ENCODE measurements at places on chromosomes 11 and 22.

GRCh38 chr22:45762545-45763235 lies 91.1 kb downstream of the ATXN10 start:
- H3K27me3 ChIP-seq, result no peaks in the 10 kb centered on the region
- H3K4me1 ChIP-seq, result peaks cover 9% of the 10 kb centered on the region
- no peak overlapping the region for H3K27ac ChIP-seq
- H3K4me3 ChIP-seq, result no peak overlapping the region

DNA sequence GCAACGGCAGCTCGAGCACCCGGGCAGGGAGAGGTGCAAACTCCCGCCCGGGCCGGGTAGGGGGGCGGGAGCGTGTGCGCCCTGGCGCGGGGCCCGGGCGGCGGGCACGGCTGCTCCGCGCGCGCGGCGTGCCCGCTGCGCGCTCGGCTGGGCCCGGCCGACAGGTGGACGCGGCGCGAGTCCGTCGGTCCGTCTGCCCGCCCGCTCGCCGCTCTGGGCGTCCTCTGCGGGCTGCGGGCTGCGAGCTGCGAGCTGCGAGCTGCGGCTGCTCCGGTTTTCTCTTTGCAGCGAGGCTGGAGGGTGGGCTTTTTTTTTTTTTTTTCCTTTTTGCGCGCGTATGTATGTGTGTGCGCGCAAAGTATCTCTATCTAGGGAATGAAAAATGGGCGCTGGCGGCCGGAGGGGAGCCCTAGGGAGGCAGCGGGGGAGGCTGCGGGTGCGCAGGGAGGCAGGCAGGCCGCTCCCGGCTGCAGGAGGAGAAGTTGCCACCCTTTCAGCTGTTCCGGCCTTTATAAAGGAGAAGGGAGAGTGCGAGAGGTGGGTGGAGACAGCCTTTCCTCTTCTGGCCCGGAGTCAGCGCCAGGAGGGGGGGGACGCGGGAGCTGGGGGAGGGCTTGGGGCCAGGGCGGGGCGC lies at the start of gene PDGFB:
Gene PDGFB, minus strand, starts transcription at position 487 of the 634 bp plus-strand sequence. CDS start 1,019 bp downstream, outside the sequence.
- no peaks in the 10 kb centered on the region for H3K4me1 ChIP-seq
- no peak within 1 kb of the TSS for H3K27ac ChIP-seq

GRCh38 chr22:35611891-35612576 lies 5.1 kb downstream of the MB start:
- DNase-seq, result no peak
- no peaks in the 10 kb centered on the region for H3K27me3 ChIP-seq

DNA sequence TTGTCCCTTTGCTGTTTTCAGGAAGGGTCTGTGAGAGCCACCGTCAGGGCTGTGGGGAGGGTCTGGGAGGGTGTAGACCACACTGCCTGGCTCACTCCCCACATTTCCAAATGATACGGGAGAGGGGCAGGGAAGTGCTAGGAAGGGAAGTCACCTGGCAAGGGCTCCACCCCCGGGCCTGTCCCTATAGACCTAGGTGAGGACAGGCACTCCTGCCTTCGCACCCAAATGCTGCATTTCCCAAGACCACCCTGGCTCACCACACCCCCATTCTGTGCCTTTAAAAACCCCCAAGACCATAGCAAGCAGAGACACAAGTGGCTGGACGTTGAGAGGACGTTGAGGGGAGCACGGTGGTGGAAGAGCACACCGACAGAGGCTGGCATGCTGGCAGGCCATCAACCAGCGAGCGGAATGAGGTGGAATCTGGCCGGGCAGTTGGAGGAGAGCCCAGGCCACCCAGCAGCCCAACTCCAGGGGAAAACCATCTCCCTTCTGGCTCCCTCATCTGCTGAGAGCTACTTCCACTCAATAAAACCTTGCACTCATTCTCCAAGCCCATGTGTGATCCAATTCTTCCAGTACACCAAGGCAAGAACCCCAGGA lies 45.7 kb downstream of the GNB1L start:
- no peaks in the 10 kb centered on the region for H3K27me3 ChIP-seq
- DNase-seq, result no peak
- H3K4me1 ChIP-seq, result no peaks in the 10 kb centered on the region
- no peaks in the 10 kb centered on the region for H3K36me3 ChIP-seq
- no peak overlapping the region for H3K27ac ChIP-seq

DNA sequence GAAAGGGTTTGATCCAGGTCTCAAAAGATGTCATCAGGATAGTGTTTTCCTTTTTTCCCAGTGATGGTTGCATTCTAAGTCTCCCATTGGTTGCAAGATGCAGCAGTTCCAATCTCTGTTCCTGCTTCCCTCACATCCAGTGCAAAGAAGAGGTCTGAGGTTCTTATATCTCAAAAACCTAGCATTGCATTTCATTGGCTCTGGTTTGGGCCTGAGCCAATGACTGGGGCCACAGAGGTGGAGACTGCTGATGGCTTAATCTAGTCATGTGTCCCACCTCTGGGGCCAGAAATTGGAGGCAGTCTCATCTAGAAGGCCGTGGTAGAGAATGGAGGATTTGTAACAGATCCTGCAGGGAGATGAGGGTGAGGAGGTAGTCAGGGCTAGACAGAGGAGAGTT lies 13.2 kb upstream of the MICAL2 start:
- no peaks in the 10 kb centered on the region for H3K27me3 ChIP-seq
- no peaks in the 10 kb centered on the region for H3K36me3 ChIP-seq
- no peak overlapping the region for H3K4me3 ChIP-seq
- H3K4me1 ChIP-seq, result no peaks in the 10 kb centered on the region
- H3K27ac ChIP-seq, result no peak overlapping the region

DNA sequence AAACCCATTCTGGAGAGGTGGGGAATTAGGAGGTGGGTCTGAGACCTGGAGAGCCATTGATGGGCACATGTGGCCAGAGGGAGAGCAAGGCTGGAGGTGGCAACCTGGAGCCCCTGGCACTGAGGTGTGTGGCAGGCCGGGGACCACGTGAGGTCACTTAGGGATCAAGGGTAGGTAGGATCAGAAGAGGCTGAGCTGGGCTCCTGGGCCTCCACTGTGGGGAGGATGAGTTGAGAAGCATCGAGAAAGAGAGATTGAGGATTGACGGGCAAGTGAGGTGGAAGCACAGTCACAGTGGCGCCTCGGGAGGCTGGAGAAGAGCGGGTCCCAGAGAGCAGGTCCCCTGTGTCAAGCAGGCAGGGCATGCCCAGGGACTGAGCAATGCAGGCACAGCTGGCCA lies 4.1 kb downstream of the GNAZ start:
- H3K4me3 ChIP-seq, result no peak overlapping the region
- H3K36me3 ChIP-seq, result no peaks in the 10 kb centered on the region
- no peak for DNase-seq
- H3K4me1 ChIP-seq, result no peaks in the 10 kb centered on the region
- H3K27ac ChIP-seq, result no peak overlapping the region

DNA sequence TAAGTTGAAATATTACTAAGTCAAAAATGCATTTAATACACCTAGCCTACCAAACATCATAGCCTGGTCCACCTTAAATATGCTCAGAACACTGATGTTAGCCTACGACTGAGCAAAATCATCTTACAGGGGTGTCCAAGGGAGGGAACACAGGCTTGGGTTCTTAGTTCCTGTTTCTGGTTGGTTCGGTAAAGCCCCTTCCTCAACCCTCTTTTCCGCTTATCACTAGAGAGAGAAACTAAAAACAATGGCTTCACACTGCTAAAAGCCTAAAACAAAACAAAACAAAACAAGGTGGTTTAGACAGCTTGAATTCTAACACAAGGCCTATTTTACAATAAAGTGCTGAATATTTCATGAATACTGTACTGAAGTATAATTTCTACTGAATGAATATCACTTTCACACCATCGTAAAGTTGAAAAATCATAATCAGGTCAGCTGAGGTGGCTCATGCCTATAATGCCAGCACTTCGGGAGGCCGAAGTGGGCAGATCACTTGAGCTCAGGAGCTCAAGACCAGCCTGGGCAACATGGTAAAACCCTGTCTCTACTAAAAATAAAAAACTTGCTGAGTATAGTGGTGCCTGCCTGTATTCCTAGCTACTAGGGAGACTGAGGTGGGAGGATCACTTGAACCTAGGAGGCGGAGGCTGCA lies 118.0 kb downstream of the SIK3 start:
- H3K27me3 ChIP-seq, result no peaks in the 10 kb centered on the region
- H3K27ac ChIP-seq, result no peak overlapping the region
- no peak overlapping the region for H3K4me3 ChIP-seq
- no peaks in the 10 kb centered on the region for H3K36me3 ChIP-seq
- peaks cover 4% of the 10 kb centered on the region for H3K4me1 ChIP-seq

DNA sequence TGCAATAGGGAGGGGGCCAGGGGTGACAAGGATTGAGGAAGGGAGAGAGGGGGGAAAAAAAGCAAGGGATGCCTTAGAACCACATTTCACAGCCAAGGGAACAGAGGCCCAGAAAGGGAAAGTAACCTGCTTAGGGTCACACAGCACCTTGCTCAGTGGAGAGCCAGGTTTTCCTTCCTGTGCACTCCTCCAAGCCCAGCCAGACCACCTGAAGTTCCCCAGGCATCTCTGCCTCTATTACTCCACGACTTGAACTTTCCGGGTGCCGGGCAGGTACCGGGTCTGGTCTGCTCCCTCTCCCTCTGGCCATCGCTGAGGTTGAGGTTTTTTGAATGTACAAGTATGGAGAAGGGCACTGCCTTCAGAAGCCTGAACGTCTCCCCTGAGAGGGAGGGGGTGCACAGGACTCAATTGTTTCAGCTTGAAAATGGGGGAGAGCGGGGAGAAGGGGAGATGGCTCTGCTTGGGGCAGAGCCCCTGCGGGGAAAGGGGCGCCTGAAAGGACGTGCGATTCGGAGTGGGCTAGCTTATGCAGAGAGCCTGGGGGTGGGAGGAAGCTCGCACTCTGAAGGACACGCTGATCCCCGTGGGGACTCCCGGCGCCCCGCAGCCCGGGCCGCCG lies 516 bp upstream of the SERPINH1 start:
- DNase-seq, result peak; percentile 35
- H3K4me3 ChIP-seq, result peak overlapping the region; percentile 96
- no peaks in the 10 kb centered on the region for H3K27me3 ChIP-seq
- peaks cover 14% of the 10 kb centered on the region for H3K4me1 ChIP-seq
- no peak overlapping the region for H3K27ac ChIP-seq
- peaks cover 23% of the 10 kb centered on the region for H3K36me3 ChIP-seq

- H3K4me1 ChIP-seq, result no peaks in the 10 kb centered on the region
- DNase-seq, result peak; percentile 19
- no peak overlapping the region for H3K4me3 ChIP-seq
Observed at GRCh38 chr11:8258784-8259183, 4.9 kb downstream of the LMO1 start.

GRCh38 chr11:103803062-103803461 lies 233.4 kb upstream of the DDI1 start:
- no peaks in the 10 kb centered on the region for H3K36me3 ChIP-seq
- no peak overlapping the region for H3K4me3 ChIP-seq
- no peak overlapping the region for H3K27ac ChIP-seq
- no peaks in the 10 kb centered on the region for H3K27me3 ChIP-seq
- peaks cover 8% of the 10 kb centered on the region for H3K4me1 ChIP-seq
- DNase-seq, result no peak

GRCh38 chr11:13720940-13721339 lies 52.5 kb downstream of the FAR1 start:
- no peaks in the 10 kb centered on the region for H3K27me3 ChIP-seq
- peaks cover 42% of the 10 kb centered on the region for H3K36me3 ChIP-seq
- no peak overlapping the region for H3K27ac ChIP-seq
- H3K4me1 ChIP-seq, result no peaks in the 10 kb centered on the region

- no peak overlapping the region for H3K4me3 ChIP-seq
- no peak for DNase-seq
- no peaks in the 10 kb centered on the region for H3K4me1 ChIP-seq
- no peaks in the 10 kb centered on the region for H3K27me3 ChIP-seq
- peaks cover 57% of the 10 kb centered on the region for H3K36me3 ChIP-seq
Observed at GRCh38 chr11:65298655-65299179, 15.9 kb upstream of the CDC42EP2 start.

DNA sequence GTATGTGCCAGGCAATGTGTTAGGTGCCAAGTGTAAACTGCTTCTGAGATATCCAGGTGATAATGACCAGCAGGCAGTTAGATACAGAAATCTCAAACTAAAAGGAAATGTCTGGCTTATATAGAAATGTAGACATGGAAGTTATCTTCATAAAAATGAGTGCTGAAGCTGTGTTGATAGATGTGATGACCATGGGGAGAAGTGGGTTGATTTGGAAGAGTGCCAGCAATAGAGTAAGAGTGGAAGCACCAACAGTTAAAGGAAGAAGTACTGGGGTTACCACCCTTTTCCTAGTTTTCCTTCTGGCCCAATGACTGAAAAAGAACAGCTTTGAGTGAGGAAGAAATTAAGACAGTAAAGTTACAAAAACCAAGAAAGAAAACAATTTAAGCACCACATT lies 68.5 kb downstream of the C2CD3 start:
- H3K4me3 ChIP-seq, result no peak overlapping the region
- H3K27me3 ChIP-seq, result no peaks in the 10 kb centered on the region
- DNase-seq, result no peak
- H3K4me1 ChIP-seq, result no peaks in the 10 kb centered on the region
- peaks cover 3% of the 10 kb centered on the region for H3K36me3 ChIP-seq
- no peak overlapping the region for H3K27ac ChIP-seq

DNA sequence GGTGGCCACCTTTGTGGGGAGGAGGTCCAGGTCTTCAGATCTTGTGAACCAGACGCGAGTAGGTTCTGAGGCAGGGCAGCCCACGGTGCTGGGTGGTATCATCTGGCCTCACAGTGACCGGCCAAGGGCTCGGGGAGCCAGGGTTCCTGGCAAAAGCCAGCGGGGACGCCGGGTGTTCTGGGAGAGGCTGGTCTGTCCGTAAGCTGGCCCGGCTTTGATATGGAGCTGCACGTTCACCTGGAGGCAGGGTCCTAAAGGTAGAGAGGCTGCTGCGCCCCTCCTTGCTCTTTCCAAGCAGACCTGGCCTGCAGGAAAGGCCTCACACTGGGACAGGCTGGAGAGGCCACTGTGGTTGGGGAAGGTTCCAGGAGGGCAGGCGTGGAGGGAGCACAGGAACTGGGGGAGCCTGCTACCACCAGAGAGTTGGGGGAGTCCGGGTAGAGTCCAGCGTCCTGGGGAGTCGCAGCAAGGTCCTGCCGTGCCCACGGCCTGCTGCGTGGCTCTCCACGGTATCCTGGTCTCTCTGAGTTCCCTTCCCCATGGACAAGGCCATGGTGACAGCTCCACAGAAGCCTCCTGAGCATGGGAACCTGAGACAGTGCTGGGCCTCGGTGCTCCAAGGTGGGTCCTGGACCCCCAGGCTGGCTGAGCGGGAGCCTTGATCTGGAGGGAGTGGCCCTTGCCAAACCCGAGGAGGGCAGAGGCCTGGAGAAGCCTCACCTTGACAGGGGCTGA lies 452.4 kb upstream of the B3GAT1 start:
- H3K36me3 ChIP-seq, result no peaks in the 10 kb centered on the region
- H3K4me1 ChIP-seq, result no peaks in the 10 kb centered on the region
- DNase-seq, result no peak
- H3K27ac ChIP-seq, result no peak overlapping the region

Measured in H9 (cell line).